CD8-positive, alpha-beta memory T cell (primary cell): ENCODE measurements at places on chromosomes 16 and 17.

GRCh38 chr16:75074920-75075687, 41.5 kb downstream of the LDHD start:
- peak; percentile 90 for DNase-seq

DNA sequence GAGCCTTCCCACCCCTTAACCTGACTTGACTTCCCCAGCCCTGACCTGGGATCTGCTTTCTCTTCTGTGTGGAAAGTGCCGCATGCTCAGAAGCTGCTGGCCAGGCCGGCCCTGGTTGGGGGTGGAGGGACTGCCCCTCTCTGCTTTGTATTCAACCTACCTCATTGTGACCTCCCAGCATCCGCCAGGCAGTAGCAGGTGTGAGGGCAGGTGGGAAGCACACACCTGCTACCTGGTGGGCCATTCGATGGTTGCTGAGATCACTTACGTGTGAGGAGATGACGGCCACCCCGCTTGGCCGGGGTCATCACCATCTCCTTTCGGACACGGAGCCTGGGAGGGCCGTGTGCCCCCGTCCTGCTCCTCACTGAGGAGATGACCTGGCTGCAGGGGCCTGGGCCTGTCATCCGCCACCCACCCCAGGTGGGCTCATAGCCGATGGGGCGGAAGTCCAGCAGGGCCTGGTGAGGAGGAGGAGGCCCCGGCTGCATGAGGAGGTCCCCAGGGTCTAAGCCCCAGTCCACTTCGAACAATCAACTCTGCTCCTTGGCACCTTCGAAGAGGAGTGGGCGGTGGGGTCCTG, 7.1 kb downstream of the CPNE7 start:
- DNase-seq, result no peak

DNA sequence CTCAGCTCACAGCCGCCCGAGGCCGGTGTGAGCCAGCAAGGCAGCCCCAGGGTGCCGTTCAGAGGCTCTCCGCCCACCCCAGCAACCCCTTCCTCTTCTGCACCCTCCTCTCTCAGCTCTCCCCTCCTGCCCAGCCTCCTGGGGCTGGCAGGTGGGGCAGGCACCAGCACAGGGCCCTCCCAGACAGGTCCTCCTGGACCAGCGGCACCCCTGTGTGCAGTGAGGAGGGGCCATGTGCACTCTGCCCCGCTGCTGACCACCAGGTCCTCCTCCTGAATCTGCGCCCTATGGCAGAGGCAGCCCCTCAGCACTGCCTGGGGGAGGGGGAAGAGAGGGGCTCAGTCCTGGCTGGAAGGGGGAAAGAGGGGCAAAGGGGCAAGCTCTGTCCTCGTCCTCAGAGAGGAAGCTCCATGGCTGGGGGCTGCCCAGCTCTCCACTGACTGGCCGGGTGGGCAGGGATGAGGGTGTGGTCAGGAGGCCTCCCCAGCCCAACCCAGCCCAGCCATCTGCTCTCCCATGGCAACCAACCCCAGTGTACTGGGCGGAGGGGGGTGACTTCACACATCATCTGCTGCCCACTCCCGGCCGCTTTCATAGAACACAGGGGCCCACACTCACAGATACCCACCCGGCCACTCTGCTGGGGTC, 5.4 kb upstream of the BCAR1 start:
- DNase-seq, result no peak

- no peak for DNase-seq
Measured at GRCh38 chr16:15885560-15886001, 2.8 kb downstream of the CEP20 start.

- no peak for DNase-seq
Measured at GRCh38 chr17:31411707-31412285, 20.3 kb downstream of the RAB11FIP4 start.

GRCh38 chr17:44602970-44603369, 45.7 kb downstream of the FZD2 start:
- no peak for DNase-seq

GRCh38 chr16:51951668-51952298, 595.2 kb downstream of the TOX3 start:
- DNase-seq, result no peak

DNA sequence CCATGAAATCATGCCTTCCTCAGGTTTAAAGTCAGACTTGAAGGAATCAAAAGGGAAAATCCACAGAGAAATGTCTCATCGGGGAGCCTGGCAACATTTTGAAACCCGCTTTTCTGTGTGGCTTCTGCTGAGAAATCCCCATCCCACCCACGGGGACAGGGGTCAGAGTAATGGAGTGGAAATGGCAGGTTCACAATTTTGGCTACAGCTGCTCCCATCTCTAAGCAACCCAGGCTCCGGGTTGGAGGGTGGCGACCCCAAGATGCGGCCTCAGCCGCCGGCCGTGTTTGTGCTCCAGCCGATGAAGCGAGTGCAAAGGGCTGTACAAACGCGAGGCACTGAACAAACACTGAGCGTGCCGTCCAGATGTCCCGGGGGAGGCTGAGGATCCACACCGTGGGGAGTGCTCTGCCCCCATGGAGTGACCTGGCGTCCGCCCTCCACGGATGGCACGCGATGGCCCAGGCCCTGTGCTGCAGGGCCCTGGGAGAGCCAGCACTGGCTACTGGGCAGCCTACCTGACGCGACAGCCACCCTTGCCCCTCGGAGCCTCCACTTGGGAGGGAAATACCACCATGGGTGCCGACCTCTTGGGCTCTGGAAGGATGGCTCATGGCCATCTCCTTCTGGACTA, 22.2 kb downstream of the SLC43A2 start:
- no peak for DNase-seq

DNA sequence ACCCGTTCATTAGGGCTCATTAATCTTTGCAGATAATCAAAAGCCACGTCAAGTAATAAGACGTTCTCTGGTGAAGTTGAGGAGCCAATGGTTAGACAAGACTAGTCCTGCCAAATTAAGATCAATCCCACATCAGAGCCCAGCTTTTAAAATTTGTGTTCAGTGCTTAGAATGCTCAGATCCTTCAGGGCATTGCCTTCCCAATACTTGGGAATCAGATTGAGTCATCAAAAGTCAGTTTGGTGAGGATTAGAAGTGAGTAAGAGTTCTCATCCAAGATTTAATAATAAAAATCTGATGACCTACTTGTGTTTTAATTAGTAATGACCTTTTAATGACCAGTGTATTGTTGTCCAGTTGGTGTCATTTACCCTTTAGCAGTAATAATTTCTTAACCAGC, 19.8 kb downstream of the MAP2K4 start:
- no peak for DNase-seq

- DNase-seq, result no peak
Measured at GRCh38 chr17:20092261-20092867, 83.2 kb downstream of the SPECC1 start.

GRCh38 chr17:3963237-3964201, 718 bp downstream of the ATP2A3 start:
- DNase-seq, result peak; percentile 60

- no peak for DNase-seq
Measured at GRCh38 chr17:75086496-75087181, 1.1 kb upstream of the SLC16A5 start.

DNA sequence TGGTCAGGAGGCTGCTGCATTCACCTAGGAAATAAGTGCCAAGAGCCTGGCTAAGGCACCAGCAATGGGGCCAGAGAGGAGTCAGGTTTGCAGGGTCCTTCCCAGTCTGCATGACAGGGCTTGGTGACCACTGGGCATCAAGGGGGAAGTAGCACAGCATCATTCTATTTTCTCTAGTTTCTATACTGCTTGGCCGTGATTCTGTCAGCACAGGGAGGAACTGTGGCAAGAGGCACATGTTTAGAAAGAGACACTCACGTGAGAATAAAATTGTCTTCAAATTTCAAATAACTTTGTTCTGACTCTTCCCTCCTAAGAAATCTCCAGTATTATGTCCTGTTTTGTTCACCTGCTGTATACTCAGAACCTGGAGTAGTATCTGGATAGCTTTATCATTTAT, 37.8 kb downstream of the ERN1 start:
- no peak for DNase-seq

DNA sequence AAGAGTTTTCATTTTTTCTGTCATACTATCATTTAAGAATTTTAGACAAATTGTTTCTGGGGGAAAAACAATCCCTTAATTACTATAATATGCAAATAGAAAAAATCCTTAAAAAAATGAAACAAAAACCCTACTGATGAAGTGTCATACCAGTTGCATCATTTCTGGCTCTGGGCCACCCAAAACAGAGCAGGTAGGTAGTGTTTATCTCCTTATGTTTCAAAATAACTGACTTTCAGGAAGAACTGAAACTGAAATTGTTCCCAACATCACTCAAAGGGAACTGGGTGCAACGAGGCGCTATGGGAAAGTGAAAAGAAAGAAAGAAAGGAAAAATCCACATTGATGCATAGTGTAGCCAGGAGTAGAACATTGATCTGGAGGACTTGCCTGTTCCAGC, 653.1 kb upstream of the SOX9 start:
- no peak for DNase-seq

DNA sequence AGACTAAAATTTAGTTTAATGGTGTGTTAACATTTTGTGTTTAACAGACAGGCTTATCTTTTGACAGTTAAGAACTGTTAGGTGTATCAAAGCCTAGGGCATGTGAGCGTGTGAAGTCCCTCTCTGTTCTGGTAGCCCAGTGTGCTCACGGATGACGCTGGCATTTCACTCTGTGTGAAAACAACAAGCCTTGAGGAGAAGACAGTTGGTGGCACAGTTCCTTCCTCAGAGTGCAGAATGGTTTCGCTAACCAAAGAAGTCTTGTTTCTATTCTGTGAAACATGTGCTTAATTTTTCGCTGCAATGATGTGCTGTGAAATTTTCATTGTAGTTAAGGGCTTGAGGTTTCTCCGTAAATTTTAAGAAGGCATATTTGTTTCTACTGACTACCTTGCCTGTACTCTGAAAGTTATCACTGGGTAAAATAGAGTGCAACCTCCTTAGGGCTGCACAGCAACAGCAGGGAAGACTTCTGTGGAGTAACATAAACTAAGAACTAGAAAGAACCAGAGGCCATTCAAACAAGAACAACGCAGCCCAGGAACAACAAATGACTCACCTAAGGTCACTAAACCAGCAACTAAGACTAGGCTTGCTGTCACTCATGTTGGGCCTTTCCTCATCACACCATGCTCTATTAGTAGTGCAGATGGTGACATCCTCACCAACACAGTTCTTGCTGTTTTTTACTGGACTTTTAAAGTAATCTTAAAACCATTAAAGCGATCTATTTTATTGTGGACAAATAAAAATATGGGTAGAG, 33.4 kb downstream of the BRD7 start:
- peak; percentile 45 for DNase-seq

DNA sequence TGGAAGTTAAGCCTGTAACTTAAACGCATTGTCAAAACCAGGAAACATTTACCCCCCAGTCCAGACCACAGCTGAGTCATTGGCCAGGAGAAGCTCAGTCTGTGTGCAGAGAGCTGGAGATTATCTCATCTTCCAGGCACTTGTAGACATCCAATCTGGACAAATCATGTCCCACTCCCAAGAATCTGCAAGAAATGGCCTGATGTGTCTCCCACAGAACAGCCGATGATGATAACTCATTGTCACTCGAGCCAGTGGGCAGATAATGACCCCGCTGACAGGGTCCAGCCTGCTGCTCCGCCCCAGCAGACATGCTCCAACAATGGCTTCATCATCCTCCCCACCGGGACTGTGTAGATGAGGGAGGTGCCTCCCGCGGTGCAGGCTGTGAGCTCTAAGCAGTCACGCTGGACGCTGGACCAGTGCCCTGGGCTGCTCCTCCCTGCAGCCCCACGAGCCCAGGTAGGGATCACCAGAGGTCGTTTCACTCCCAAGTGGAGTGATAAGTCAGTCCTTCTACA, 322.5 kb downstream of the C16orf95 start:
- DNase-seq, result no peak

DNA sequence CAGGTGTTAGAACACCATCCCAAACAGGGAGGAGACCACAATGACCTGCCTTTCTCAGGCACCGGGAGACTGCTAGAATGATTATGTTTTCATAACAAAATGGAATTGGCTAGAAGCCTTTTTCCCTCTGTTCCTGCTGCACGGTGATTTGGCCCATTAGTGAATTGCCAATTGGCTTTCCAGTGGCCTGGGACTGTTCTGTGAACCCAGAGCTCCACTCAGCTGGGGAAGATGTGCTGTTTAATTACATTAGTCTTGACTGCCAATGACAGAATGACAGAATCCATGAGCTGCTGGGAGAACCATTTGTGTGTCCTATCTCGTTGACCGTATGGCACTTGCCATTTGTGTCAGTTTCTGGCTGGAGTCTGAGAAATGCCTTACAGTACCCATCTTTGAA, 242.9 kb downstream of the CDH11 start:
- DNase-seq, result no peak

DNA sequence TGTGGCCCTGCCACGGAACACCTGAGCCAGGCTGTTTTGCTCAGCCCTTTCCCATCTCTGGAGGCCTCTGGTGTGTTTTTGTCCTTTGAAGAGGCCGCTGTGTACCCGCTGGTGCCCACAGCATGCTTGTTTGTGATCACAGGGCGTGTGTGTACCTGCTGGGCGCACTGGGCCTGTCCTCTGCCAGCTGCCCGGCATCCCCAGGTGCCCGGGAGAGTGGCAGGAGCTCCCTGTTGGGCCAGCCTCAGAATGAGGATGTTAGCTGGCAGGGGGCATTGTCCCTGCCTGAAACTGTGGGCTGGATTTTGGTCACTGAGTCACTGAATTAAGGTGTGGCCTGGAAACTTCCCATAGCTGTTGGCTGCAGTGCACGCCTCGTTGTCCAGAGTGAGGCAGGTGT, 31.1 kb downstream of the BAIAP2 start:
- no peak for DNase-seq

- no peak for DNase-seq
Measured at GRCh38 chr16:261031-261691, 14.6 kb downstream of the RGS11 start.

DNA sequence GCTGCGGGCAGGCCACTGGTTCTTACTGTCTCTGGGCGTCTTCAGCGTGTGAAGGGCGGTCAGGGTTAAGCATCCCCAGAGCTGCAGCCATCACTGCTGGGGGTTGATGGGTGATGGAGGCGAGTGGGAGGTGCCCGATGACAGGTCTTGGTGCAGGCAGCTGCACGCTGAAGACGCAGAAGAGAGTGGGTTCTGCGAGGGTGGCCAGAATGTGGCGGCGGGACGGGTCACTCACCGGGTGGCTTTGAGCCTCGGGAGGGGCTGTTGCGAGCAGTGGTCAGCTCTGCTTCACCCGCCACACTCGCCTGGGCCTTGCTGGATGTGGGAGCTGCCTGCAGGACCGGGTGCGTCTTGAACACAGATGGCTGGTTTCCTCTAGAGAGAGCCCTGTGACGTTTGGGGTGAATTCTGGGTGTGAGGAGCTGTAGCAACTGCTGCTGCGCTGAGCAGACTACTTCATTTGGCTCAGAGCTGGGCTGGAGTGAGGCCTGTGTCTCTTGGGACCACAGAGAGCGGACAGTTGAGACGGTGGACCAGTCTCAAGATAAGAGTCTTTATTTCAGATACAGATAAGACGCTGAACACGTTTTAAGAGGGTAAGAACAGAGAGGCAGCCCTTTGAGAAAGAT, 44.6 kb upstream of the ZNF750 start:
- peak; percentile 65 for DNase-seq

- no peak for DNase-seq
Measured at GRCh38 chr17:18257268-18257981, 1.1 kb downstream of the FLII start.

GRCh38 chr17:79627766-79628690, 17.2 kb upstream of the RBFOX3 start:
- peak; percentile 9 for DNase-seq

- DNase-seq, result peak; percentile 87
Measured at GRCh38 chr17:80219013-80219762, 945 bp downstream of the SGSH start.
